Fibroblast of lung (primary cell): ENCODE measurements at places on chromosomes 2 and 18. TPM values are rescaled to one million over a fixed set of nuclear protein-coding genes. Genes with fewer than 3 reads are reported as not detected.

The SF3B1 gene
- 152 and 195 TPM in 2 replicates for total RNA-seq

The ANKRD29 gene
- 4.1 and 6.9 TPM in 2 replicates for total RNA-seq

The TUBA4B gene
- not detected in 2 replicates for total RNA-seq

The EPB41L3 gene
- 29.9 and 37.0 TPM in 2 replicates for total RNA-seq
